ENCODE measurements at places on chromosomes 2 and 18. TPM values are rescaled to one million over a fixed set of nuclear protein-coding genes. Genes with fewer than 3 reads are reported as not detected.

The SLC38A11 gene
- not detected for total RNA-seq

The UGP2 gene
- total RNA-seq: 83.7 TPM

The CFAP210 gene
- total RNA-seq: not detected

The TCF4 gene
- 1.2 TPM for total RNA-seq

The CCDC150 gene
- 10.4 TPM for total RNA-seq

The GPR75 gene
- total RNA-seq: 1.2 TPM

The LOXL3 gene
- total RNA-seq: 0.60 TPM

The MYCN gene
- total RNA-seq: 0.22 TPM

The EDAR gene
- 0.11 TPM for total RNA-seq

The CD226 gene
- total RNA-seq: 41.5 TPM

The AGXT gene
- total RNA-seq: not detected

The ATF2 gene
- 42.9 TPM for total RNA-seq

- no peak for DNase-seq
Observed at GRCh38 chr2:59333007-59333406, 1091.9 kb upstream of the FANCL start.

GRCh38 chr2:37843556-37843955, 81.5 kb upstream of the RMDN2 start:
- no peak for DNase-seq

DNA sequence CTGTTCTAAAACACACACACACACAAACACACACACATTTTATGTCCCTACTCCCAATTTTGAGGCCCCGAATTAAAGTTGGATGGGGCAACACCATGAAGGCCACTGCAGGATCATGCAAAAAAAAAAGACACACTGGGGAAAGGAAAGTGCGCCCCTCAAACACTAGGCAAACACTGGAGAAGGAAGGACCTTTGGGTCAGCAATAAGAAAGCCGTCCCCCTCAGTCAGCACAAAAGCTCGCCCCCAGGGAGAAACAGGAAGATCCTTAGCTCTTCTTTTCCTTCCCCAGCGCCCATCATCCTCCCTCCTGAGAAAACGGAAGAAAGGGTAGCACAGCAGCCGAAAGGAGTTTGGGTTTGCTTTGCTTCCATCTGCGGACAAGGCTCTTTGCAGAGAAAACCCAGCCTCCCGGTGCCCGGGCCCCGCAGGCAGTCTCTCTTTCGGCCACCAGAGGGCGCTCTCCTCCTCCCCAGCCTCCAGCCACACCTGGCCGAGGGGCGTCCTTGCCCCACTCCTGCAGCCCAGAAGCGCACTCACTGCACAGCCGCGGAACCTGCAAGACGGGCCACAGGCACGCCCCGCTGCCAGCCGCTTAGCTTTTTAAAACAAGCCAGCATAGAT, 248.5 kb downstream of the CDH20 start:
- peak; percentile 73 for DNase-seq

DNA sequence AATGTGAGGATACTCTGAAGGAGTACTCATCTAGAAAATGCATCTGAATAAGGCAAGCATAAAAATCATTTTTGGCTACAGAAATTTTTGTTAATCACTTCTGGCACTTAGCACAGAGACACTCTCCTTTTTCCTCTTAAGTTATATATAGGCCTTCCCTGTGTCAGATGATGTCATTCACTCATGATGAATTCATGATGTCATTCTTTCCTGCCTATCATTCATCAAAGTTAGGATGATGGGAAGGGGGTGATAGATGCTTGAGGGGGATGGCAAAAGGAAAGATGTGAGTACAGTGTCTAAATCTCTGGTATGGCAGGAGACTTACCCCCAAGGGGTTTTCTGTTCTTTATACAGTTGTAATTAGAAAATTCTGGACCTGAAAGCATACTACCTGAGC, 42.0 kb downstream of the MAP3K20 start:
- DNase-seq: no peak

DNA sequence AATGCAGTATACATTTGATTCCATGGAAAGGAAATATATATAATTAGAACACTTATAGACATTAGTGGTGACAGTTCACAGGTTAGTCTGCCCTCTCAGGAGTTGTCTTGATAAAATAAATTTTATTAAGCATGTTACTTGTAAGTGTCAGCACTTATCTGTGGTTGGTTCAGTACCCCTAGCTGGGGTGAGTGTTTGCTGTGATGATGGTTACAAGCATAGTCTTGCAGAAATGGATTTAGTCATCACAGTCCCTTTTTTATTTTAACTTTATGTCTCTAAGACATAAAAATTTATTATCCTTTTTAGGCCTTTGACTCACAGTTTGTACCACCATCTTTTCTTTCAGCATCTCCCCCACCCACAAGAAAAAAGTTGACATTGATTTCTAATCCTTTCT, 52.1 kb downstream of the NCK2 start:
- peak; percentile 49 for DNase-seq

- DNase-seq: no peak
Observed at GRCh38 chr2:43826305-43827250, 12.1 kb downstream of the ABCG5 start.

GRCh38 chr2:200649724-200650123, 63.9 kb downstream of the AOX1 start:
- DNase-seq: no peak

- no peak for DNase-seq
Observed at GRCh38 chr2:197332641-197333040, 22.1 kb upstream of the ANKRD44 start.

DNA sequence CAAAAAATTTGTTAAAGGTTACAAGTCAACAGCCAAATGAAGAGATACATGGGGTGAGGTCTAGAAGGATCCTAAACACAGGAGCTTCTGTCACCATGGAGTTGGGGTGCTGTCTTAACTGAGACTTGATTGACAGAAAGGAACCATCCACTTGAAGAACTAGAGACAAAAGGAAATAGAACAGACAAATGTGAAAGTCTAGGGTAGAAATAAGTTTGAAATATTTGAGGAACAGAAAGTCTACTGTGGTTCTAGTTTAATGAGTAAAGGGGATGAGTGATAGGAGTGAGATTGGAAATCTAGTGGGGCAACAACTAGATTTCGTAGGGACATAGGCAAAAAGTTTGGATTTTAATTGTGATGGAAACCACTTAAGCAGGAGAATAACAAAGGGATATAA, 18.7 kb downstream of the RBBP8 start:
- DNase-seq: no peak

GRCh38 chr18:61556862-61557261, 223.6 kb downstream of the CDH20 start:
- no peak for DNase-seq

DNA sequence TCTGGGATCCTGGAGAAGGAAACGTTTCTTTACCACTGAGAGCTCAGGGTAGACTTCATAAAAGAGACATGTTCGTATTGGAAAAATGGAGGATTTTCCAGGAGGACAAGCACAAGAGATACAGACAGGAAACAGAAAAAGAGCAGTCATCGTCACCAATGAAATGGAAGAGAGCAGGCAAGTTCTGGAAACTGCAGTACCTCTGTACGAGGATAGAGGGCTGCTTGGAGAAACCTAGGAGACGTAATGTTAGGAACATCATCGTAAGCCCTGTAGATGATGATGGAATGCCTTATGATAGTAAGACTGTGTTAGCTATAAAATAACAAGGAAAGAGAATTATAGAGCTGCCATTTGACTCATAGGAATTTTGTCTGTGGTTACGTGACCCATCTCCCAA, 121.1 kb upstream of the KLHL14 start:
- DNase-seq: no peak

DNA sequence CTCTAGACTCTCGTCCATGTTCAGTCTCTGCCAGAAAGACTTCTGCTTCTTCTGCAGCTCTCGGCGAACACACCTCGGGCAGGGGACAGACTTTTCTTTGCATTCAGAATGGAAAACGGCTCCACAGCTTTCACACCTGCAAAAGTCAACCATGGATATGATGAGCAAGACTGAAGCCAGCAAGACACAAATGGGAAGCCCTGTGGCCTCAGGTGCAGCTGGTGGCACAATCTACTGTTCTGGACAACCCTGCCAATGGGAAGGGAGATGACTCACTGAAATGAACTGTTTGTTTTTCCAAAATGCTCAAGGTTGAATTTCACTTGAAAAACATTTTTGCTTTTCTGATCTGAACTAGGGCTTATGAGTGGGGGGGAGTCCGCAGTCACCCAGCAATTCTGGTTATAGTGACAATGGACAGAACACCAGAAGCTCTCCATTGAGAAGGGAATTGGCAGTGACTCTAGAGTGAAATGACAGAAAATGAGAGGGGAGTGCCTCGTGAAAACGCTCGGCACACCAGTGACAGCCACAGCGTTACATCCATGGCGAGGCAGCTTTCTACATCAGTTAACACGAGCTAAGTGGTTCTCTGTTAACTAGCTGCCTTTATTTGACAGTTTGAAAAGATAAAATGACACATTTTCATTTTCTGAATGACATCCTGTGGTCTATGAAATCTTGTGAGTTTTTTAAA, 58.8 kb upstream of the FZD5 start:
- no peak for DNase-seq

- no peak for DNase-seq
Observed at GRCh38 chr2:218019411-218020060, 16.7 kb upstream of the TNS1 start.

DNA sequence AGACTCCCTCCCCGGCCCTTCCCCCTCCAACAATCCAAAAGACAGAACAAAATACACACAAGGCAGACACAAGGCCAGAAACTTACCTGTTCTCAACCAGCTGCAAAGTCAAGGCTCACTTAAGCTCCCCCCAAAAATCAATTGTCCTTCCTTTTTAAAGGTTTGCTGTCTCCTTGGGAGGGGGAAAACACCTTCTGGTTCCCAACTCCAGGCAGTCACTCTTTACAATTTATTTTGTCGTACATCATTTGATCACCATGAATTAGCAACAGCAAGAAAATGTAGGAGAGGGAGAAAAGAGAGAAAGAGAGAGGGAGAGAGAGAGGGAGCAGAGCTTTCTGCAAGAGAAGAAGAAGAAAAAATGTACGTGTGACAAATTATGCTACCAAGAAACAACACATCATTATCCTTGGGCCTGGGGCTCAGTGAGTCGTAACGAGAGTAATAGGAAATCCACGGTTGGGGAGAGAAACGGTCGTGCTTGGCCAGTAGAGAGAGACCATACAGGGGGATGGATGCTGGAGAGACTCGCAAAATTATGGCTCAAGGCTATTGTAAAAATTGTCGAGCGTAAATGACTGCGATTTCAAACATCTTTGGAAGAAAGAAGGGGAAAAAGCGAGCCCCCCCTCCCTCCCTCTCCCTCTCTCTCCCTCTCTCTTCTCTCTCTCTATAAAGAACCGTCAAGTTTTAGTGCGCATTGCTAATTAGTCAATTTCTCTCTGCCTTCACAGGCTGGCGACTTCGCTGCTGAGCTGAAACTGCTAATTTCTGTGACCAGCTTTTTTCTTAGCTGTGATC, at the start of gene KLHL14:
Gene KLHL14 (minus strand): TSS at position 443 of the 801 bp plus-strand sequence. CDS start 2,432 bp downstream, outside the sequence.
- no peak for DNase-seq

DNA sequence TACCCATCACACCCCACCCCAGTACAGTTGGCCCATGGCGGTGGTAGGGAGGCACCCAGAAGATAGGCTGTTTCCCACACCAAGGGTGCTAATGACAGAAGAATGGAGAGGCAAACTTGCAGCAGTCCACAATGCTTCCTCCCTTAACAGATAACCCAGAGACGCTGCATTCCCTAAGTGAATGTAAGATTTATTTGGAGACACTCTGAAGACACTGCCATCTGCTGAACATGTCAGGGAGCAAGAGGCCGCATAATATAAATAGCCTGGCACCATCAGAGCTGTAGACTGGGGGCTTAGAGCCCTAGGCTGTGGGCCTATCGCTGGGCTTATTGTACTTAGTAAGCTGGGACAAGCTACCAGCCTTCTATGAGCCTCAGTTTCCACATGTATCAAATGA, 2.2 kb upstream of the IWS1 start:
- no peak for DNase-seq

DNA sequence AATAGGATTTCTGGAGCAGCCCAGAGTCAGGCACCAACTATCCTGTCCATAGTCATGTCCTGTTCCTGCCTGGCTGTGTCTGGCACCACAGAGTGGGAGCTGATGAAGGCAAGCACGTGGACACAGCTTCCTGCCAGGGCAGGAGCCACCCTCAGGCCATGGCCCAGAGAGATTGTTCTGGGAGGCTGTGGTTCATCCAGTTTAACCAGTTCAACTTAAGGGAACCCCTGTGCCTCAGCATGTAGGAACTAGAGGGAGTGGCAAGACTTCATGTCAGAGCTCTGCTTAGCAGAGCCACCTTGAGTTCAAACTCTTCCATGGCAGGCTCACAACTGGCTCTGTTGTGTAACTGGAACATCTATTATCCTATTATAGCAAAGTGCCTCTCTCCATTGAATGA, 73.2 kb upstream of the NCKAP5 start:
- DNase-seq: no peak

DNA sequence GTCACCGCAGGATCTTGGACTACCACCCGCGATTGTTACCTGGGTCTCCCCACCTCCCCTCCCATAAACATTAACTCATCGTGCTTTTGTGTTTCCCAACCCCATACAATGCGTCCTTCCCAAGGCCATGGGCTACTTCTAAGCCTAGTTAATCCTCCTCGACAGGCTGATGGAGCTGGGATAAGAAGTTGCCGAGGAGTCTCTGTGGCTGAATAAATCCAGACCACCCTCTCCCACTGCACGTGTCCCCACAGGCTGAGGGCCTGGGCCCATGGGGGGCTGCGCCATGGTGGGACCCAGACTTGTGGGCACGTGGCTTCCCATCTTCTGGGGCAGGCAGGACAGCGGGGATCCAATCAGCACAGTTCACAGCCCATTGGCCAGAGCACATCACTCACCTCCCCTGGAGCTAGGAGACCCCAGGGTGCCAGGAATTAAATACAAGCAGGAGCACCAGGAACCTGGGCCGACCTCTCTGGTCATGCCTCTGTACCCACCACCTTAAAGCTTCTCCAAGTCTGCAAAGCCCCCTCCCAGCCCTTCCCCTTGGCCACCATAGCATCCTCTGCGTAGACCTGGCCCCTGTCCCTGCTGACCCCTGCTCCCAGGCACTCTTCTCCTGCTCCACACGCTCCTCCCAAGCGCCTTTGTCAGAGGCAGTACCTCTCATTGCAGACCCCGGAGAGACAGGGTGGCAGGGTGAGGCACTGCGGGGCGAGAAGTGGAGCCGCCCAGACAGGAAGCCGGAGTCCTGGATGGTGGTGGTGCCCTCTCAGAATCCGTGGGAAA, 51.0 kb upstream of the ID2 start:
- DNase-seq: no peak

- no peak for DNase-seq
Observed at GRCh38 chr2:238020816-238021215, 40.0 kb upstream of the SCLY start.

- peak; percentile 35 for DNase-seq
Observed at GRCh38 chr18:80109676-80110078, 615 bp downstream of the ADNP2 start.

- no peak for DNase-seq
Observed at GRCh38 chr2:27117995-27118524, 868 bp downstream of the CGREF1 start.
